ENCODE measurements at places on chromosomes 1 and 21.

- no peak for DNase-seq
Measured at GRCh38 chr1:9347095-9347850, 54.6 kb downstream of the SPSB1 start.

DNA sequence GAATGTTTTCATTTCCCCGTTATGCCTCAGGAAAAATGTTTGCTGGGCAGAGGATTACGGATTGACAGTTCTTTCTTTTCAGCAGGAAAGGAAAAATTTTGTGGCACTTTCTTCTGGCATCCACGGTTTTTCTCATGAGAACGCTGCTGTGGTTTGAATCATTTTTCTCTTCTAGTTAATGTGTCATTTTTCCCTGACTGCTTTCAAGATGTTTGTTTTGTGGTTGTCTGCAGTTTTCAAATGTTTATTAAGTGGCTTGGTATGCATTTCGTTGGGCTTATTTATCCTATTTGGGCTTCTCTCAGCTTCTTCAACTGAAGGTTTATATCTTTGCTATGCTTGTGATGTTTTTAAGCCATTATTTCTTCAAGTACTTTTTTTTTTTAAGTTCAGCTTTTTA lies 359.0 kb downstream of the RGS7 start:
- no peak for DNase-seq

DNA sequence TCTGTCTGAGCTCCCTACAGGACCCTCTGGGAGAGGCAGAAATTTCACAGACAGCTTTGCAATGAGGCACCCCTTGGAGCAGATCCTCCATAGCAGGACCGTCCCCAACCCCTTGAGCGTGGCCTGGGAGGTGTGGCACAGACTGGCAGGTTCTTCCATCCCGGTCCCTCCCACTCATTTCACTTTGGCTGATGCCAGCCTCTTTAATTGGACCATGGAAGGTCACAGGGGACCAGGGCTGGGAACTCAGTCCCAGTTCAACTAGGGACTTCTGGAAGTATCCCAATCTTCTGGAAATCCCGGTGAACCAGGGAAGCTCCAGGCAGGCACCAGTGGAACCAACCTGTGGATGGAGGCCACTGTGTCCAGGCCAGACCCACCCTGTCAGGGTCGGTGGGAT lies 83.7 kb downstream of the SPSB1 start:
- no peak for DNase-seq

GRCh38 chr1:55209247-55209646 lies 5.9 kb downstream of the USP24 start:
- no peak for DNase-seq

DNA sequence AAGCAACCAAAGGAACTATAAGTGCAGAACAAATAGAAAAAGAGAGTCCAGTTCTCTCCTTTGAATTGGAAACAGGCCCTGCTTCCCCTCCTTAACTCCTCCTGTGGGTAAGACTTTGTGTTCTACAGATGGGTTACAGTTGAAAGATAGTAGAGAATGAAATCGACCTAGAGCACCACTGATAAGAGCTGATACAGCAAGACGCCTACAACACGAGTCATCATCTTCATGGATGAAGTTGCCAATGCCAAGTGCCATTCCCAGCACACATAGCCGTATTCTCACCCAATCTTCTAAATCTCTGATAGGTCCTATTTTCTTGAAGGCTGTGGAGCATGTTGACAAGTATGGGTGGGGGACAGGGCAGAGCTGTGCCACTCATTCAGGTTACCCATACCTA lies 99.8 kb upstream of the CAMK1G start:
- DNase-seq: no peak

DNA sequence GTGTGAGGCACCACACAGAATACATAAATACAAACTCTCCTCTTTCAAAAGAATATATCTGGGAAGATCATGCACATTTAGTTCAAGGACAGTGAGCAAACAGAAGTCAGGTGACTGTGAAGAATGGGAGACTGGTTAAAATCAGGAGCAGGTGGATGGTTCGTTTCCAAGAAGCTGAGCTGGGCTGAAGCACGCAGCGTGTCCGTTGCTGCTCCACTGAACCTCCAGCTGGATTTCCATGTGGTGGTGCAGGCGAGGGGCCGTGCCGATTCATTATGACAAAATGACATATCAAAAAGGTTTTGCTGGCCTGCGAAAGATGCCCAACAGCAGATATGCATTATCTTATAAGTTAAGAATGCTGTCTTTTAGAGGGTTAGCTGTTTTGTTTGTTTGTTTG lies 66.0 kb downstream of the OLIG1 start:
- no peak for DNase-seq

DNA sequence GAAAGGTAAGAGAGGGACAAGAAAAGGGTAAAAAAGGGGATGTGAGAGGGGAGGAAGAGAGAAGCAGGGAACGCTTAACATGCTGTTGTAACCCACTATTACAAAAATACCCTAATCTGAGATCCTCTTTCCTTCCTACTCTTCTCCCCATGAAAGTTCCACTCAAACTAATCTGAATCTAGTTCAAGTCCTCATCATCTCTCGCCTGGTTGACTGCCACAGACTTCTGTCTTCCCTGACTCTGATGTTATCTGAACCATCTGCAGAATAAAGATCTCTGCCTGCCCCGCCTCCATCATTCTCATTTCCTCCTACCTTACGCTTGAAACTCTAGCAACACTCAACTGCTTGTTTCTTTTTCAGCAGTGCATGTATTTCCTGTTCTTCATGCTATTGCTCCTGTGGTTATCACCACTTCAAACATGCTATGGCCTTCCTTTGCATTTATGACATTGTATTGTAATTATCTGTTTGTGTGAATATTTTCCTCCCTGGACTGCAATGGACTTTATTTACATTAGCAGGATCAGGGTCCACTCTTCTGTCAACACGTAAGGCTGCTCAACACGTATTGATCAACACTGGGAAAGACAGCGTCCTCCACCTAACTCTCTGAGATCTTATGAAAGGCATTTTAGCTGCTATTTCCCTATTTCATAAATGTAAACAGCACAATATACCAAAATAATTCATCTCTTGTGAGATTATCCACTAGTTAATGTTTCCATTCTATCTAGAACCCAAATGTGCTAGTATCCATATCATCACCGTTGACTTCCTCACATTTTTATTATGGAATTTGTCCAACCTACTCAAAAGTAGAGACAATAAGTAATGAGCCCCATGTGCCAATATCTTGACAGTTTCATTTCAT lies 215.5 kb upstream of the USP25 start:
- peak; percentile 39 for DNase-seq
